Activated T-cell treated with anti-CD3 and anti-CD28 coated beads for 4 hours (primary cell): ENCODE measurements at places on chromosomes 2 and 18.

GRCh38 chr2:8671176-8671575 is 10.7 kb upstream of the ID2 start:
- no peak for DNase-seq

GRCh38 chr18:67381608-67382150 is 134.8 kb downstream of the DSEL start:
- DNase-seq = no peak

DNA sequence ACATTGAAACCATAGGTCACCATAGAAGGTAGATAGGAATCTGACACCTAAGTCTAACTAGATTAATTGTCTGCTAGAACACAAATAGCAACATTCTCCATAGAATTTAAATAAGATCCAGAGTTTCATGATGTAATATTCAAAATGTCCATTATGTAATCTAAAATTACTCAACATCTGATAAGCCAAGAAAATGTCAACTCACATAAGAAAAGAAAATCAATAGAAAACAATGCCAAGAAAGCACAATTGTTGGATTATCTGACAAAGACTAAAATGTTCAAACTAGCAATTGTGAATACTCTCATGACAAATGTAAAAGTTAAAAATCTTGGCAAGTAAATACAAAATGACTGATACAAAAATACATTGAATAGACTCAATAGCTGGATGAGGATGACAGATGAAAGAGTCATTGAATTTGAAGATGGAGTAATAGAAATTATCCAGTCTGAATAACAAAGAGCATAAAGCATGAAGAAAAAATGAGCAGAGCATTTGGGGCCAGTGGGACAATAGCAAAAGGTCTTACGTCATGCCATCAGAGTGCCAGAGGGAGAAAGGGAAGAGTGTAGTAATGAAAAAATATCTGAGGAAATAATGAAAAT is 358.6 kb downstream of the METTL4 start:
- no peak for DNase-seq

- no peak for DNase-seq
These were observed 15.4 kb upstream of the PMAIP1 start for GRCh38 chr18:59884351-59884750.

DNA sequence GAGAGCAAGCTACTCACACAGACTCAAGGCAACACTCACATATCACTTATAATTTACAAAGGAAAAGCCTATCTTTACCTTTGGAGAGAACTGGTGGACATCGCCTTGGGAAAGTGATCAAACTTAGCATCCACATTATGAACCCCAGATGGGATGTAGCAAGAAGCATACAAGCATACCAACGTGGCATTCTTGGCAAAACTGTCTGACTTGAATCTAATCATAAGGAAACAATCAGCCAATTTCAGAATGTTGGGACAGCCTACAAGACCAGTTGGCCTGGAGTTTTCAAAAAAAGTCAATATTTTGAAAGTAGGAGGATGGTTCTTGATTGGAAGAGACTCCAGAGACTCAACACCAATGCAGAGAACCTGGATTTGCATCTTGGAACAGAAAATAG is 79.1 kb upstream of the PMAIP1 start:
- DNase-seq = no peak

DNA sequence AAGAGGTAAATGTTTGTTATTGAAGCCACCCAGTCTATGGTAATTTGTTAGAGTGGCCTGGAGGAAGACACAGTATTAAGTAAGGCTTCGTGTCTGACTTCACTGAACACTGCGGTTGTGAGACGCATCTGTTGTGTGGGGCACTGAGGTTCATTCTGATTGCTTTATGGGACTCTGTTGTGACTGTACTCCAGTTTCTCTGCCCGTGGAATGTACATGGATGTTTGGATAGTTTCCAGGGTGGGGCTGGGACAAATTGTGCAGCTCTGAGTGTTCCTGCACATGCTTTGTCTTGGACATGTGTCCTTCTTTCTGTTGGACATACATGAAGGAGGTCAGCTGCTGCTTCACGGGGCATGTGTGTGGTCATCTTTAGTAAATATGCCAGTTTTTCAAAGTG is 58.6 kb downstream of the ODC1 start:
- no peak for DNase-seq

GRCh38 chr18:7577706-7578105 is 10.6 kb downstream of the PTPRM start:
- DNase-seq = no peak

GRCh38 chr2:206256706-206257205 is 17.7 kb upstream of the ZDBF2 start:
- DNase-seq = no peak

DNA sequence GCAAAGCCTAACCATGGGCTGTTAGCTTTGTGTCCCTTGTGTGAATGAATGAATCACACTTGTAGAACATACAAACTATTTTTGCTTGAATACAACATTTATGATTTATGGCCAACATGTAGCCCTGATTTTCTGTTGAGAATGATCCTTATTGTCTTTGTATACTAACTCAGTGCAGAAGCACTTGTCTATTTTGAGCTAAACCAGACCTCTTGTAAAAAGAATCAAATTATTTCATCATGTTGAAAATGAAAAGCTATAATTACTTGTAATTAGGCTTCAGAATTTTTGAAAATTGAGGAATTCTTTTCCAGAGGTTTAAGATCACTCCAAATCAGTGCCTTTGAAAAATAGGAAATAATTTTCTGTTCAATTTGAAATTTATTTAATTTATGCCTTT is 85.9 kb downstream of the ZNF407 start:
- no peak for DNase-seq

- no peak for DNase-seq
These were observed 99.2 kb upstream of the PTPRM start for GRCh38 chr18:7467708-7468466.

GRCh38 chr2:204850581-204850980 is 305.3 kb downstream of the PARD3B start:
- DNase-seq = no peak

GRCh38 chr2:96083064-96083939 is 33.1 kb downstream of the ADRA2B start:
- no peak for DNase-seq

- DNase-seq = no peak
These were observed 231.7 kb upstream of the FOSL2 start for GRCh38 chr2:28160986-28161425.

- no peak for DNase-seq
These were observed 70.5 kb upstream of the ZNF516 start for GRCh38 chr18:76565238-76566173.

DNA sequence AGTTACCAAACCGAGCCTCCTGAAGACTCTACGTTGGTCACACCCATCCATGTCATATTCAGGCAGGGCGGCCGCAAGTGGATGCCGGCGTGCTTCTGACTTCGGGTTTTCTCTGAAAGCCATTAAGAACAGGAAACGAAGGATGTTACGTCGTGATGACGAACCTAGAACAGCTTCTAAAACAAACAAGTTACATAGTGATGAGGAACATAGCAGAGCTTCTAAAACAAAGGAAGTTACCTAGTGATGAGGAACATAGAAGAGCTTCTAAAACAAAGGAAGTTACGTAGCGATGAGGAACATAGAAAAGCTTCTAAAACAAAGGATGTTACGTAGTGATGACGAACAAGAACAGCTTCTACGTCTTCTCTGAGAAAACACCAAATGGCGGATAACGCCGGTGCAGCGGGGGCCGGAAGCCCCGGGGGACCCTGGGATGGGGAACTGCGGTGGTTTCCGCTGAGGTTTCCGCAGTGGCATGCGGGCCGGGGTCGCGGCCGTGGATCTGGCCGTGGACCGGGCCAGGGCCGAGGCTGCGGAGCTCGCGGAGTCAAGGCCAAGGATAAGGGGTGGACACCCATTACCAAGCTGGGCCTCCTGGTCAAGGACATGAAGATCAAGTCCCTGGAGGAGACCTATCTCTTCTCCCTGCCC is 141.1 kb downstream of the SOCS6 start:
- DNase-seq = no peak

GRCh38 chr18:9126337-9126736 is 10.2 kb upstream of the ANKRD12 start:
- no peak for DNase-seq

DNA sequence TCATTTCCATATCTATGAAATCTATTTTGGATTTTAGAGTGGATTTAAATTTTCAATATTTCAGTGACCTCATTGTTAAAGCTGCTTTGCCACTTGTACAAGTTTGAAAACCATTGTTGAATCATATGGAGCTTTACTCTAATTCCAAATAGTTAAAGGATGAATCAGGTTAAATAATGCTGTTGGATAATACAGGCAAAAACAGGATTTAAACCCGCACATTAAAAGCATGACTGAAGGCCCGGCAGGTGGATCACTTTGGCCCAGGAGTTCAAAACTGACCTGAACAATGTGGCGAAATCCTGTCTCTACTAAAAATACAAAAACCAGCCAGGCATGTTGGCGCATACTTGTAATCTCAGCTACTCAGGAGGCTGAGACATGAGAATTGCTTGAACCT is 68.3 kb downstream of the RIF1 start:
- no peak for DNase-seq

- no peak for DNase-seq
These were observed 246.0 kb downstream of the TSN start for GRCh38 chr2:122001441-122001874.

DNA sequence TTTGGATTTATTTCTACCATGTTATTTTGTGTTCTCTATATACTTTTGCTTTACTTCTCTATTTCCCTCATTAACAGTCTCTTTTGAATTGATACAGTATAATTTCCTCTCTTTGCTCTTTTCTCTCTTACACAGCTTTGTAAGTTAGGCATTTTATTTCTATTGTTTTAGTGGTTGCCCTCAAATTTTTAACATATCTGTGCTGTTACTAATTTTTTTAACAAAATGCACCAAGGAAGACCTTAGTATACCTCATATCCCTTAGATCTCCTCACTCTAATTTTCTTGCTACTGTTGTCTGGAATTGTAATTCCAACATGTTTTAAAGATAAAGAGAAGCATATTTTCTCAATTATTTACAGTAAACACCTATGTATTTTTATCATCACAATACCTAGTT is 416.8 kb upstream of the SLC14A2 start:
- DNase-seq = no peak

GRCh38 chr2:229044581-229044980 is 226.5 kb downstream of the PID1 start:
- no peak for DNase-seq

- DNase-seq = no peak
These were observed 242.6 kb downstream of the THSD7B start for GRCh38 chr2:137007938-137008337.

DNA sequence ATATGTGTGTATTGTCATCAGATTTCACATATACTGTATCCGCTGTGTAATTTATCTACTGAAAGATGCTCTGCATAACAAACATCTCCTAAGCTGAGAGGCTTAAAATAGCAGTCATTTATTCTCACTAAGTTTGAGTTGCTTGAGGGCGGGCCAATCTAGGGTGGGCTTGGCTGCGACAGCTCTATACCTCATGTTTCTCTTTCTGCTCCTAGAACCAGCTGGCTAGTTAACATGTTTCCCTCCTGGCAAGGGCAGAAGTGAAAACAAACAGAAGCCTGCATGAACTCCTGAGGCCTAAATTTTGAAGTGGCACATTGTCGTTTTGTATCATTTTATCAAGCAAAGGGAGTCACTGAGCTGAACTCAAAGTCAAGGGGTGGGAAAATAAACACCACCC is 585.0 kb upstream of the VRK2 start:
- DNase-seq = no peak

- DNase-seq = no peak
These were observed 3.0 kb upstream of the ASB1 start for GRCh38 chr2:238423561-238424312.

- DNase-seq = no peak
These were observed 203.5 kb downstream of the UXS1 start for GRCh38 chr2:105990624-105991023.

GRCh38 chr2:209495855-209496585 is 72.2 kb downstream of the MAP2 start:
- no peak for DNase-seq

- no peak for DNase-seq
These were observed 77.4 kb downstream of the CUL3 start for GRCh38 chr2:224507789-224508188.

DNA sequence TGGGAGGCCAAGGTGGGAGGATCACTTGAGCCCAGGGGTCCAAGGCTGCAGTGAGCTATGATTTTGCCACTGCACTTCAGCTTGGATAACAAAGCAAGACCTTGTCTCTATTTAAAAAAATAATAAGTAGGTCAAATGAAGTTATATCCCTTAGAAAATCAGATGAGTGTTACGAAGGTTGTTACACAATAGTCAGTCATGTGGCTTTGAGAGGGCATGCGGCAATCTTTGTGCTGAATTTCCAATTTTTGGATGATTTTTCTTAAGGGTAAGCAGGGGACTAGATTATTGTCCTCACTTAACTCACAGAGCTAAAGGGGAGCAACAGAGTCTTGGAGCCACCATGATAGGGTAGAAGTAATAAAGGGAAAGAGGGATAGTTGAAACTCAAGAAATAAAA is 71.8 kb downstream of the B3GNT2 start:
- no peak for DNase-seq

GRCh38 chr2:171391532-171391931 is 42.3 kb downstream of the METTL8 start:
- no peak for DNase-seq

DNA sequence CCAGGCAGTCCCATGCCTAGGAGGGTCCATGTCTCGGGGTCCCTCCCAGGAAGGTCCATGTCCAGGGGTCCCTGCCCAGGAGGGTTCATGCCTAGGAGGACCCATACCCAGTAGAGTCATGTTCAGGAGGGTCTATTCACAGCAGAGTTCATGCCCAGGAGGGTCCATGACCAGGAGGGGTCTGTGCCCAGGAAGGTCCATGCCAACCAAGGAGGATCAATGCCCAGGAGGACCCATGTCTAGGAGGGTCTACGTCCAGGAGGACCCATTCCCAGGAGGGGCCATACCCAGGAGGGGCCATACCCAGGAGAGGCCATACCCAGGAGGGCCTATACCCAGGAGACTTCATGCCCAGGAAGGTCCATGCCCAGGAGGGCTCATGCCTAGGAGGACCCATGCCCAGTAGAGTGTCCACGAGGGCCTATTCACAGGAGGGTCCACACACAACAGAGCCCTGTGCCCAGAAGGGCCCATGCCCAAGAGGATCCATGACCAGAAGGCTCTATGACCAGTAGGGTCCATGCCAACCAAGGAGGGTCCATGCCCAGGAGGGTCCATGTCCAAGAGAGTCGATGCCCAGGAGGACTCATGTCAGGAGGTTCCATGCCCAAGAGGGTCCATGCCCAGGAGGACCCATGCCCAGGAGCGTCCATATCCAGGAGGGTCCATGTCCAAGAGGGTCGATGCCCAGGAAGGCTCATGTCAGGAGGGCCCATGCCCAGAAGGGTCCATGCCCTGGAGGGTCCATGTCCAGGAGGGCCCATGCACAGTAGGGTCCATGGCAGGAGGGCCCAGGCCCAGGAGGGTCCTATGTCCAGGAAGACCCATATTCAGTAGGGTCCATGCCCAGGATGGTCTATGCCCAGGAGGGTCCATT is 10.1 kb downstream of the GPR35 start:
- DNase-seq = no peak

DNA sequence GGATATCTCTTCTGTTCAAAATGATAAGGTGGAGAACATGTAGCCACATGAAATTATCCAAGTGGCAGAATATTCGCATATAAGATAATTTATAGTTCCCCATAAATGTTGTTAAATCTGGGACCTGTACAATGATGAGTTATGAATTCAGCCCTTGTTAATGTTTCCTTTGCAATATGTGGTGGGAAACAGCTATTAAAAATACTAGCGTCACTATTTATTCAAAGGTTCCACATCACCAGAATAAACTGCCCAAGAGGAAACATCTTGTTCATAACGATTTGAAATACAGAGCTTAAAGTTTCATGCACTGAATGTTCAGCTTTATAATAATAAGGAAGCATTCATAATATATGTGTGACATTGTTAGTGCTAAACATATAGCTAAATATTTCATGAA is 223.9 kb upstream of the TCF4 start:
- no peak for DNase-seq
